ENCODE measurements at places on chromosomes 6 and 20. TPM values are rescaled to one million over a fixed set of nuclear protein-coding genes. Genes with fewer than 3 reads are reported as not detected.

Gene BPIFB2
- total RNA-seq: not detected

DNA sequence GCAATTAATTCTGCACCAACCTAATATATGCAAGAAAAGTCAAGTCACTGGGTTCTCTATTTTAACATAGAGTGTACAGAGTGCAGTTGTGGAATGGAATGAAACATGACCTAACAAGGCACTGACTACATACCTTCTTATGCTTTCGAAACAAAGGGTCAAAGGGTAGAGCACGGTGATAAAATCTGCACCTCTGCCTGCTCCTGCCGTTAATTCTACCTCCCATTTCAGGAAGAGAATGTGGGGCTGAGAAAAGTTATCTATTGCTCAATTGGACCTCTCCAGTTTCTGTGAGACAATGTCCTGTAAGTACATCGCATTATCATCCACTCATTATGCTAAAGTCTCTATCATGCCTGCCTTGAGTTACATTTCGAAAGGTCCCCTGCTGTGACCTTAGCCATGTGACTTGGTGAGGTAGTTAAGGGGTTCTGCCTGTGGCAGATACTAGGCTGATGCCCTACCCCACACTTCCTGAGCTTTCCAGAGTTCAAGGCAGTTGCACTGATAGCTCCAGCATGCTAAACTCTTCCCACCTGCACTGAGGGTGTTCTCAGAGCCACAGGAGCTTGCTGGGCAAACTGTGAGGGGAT is 14.0 kb upstream of the MOCS1 start:
- no peak for DNase-seq

Gene OXT
- not detected for total RNA-seq

Gene TREML1
- total RNA-seq: not detected

- DNase-seq: no peak
Observed at GRCh38 chr20:37348792-37349516, 3.0 kb downstream of the SRC start.

Gene RIPOR3
- 8.0 TPM for total RNA-seq

DNA sequence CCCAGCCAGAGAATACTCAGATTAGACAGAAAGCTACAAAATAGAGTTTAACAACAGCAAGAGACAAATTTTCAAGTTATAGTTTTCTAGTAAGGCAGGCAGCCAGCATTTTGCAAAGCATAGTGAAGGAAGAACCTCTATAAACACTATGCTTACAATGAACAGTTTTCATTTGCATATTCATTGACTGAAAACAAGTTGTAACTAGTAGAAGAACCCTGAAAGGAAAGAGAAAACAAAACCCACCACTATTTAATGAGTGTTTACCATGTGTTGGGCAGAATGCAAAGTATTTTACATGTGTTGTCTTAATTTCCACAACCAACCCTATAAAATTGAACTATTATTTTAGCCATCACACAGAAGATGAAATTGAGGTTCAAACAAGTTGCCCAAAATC is 196.1 kb downstream of the UBE3D start:
- no peak for DNase-seq

GRCh38 chr6:18207949-18208348 is 52.7 kb downstream of the KDM1B start:
- DNase-seq: no peak

GRCh38 chr20:63452821-63453523 is 19.5 kb downstream of the KCNQ2 start:
- peak; percentile 42 for DNase-seq

- DNase-seq: no peak
Observed at GRCh38 chr6:44003345-44004061, 123.7 kb downstream of the MRPL14 start.

- no peak for DNase-seq
Observed at GRCh38 chr6:170012037-170012330, 260.6 kb downstream of the ERMARD start.

DNA sequence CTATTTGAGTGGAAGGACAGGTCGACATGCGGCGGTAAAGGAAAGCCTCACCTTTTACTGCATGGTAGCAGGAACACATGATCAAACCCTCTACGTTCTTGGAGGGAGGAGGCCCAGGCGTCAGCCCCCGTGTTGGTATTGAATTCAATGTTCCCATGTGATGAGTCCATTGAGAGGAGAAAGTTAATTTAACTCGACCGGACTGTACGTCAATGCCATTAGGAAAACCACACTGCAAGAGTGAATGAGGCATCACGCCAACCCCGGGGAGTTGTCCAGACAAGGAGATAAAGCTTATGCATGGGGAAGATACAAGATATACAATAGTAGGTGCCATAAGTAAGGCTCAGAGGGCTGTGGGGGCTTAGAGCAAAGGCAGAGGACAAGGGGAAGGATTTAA is 213.9 kb upstream of the ECI2 start:
- DNase-seq: no peak

Gene WASF1
- total RNA-seq: 1.7 TPM

- no peak for DNase-seq
Observed at GRCh38 chr20:3927486-3928291, 38.5 kb downstream of the PANK2 start.

Gene FAM184A
- total RNA-seq: 2.2 TPM

GRCh38 chr20:8803941-8804340 is 264.9 kb upstream of the PLCB4 start:
- no peak for DNase-seq

DNA sequence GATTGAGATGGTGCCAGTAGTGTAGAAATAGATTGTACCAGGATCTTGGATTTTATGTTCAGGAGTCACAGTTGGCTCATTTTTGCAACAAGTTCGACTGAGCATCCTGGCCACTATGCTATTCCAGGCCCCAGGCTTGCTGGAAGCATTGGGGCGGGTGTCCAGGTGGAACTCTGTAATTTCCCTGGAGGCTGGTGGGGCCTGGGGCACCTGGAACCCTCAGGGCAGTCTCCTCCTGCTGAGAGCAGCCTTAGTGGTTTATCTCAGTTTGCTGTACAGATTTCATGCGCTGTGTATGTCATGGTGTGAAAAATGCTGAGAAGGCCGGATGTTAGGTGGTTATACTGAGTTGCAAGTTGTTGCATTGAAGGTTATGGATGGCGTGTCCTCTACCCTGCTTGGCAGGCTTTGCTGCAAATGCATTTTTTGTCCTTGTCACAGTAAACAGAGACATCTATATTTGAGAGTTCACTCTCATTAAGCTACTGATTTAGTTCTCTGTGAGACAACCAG is 135.1 kb upstream of the MYLIP start:
- DNase-seq: no peak

- no peak for DNase-seq
Observed at GRCh38 chr6:33167374-33168283, 24.6 kb downstream of the COL11A2 start.

Gene CD93
- total RNA-seq: 41.0 TPM

GRCh38 chr6:108961985-108962384 is 113.8 kb downstream of the ARMC2 start:
- DNase-seq: no peak

Gene TP53TG5
- total RNA-seq: 2.1 TPM

- no peak for DNase-seq
Observed at GRCh38 chr6:24451581-24452388, 37.6 kb downstream of the GPLD1 start.

- DNase-seq: no peak
Observed at GRCh38 chr20:25626779-25627178, 3.0 kb upstream of the NANP start.

Gene ZNF311
- 0.30 TPM for total RNA-seq

- DNase-seq: no peak
Observed at GRCh38 chr20:17767624-17768023, 67.9 kb downstream of the BANF2 start.

GRCh38 chr6:63941747-63942470 is 306.3 kb downstream of the PHF3 start:
- DNase-seq: no peak

DNA sequence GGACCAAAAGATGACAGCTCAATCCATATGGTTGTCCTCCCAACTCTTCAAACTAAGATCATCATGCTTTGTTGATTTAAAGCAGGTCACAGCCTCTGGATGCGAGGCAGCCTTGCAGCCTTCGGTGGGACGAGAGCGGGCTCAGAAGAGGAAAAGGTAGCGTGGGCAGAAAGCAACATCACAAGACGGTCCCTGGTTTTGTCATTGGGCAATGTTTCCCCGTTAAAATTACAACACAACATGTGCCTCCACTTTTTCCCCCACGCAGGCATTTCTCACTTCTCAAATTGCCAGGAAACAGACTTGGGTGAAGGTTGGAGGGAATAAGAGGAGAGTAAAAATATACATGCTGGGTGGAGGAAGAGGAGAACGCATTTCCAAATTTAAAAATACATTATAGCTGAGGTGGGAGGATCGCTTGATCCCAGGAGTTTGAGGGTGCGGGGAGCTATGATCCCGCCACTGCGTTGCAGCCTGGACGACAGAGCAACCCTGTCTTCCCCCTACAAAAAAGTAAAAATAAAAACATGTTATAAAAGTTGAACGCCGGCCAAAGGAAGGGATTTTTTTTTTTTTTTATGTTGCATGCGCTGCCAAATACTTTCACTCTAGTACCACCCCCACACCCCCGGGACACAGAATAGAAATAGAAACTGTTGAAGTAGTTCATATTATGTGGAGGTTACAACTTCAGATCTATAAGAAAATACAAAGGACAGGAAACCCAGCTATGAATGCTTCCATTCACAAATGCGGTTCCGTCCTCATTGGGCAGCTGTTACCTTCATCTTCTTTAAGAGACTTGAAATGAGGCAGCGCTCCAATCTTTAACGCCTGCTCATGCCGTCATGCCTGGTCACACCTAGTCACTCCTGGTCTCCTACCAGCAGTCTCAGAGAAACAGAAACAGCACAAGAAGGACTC is 13.9 kb upstream of the NAA20 start:
- no peak for DNase-seq
